ENCODE measurements at places on chromosomes 6 and 20. TPM values are rescaled to one million over a fixed set of nuclear protein-coding genes. Genes with fewer than 3 reads are reported as not detected.
A peak's percentile ranks its signal among the peaks of the same experiment; 100 is the strongest.

DNA sequence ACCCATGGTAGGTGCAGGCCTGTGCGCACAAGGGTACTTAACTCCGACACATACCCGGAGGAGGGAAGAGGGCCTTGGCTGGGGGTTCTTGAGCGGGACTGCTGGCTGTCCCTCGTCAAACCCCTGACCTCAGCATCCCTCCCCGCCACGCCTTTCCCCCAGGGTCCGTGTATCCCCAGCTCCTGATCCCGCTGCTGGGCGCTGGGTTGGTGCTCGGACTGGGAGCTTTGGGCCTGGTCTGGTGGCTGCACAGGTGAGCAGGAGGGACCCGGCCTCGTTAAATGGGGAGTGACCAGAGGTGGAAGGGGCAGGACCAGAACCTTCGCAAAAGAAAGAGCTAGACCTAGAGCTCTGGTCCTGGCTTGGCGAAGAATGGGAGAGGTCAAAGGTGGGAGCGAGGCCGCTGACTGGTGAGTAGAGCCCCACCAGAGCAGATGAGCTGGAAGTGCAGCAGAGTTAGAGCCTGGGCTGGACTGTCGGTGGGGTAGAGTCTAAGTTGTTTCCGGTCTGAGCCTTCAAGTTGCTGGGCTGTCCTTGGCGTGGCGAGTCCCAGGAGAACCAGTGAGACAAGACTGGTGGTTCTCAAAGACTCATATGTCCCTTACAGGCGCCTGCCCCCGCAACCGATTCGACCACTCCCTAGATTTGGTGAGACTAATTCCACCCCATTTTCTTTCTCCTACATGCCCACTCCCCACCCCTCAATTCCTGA lies 963 bp downstream of the MPIG6B start:
- no peak for DNase-seq

GRCh38 chr6:107408714-107409113 lies 50.6 kb downstream of the PDSS2 start:
- DNase-seq: no peak

GRCh38 chr20:19757487-19758132 lies 448 bp upstream of the RIN2 start:
- DNase-seq: no peak

Gene CDC25B
- 263 TPM for total RNA-seq

GRCh38 chr6:3635482-3635881 lies 116.0 kb downstream of the PXDC1 start:
- DNase-seq: no peak

- DNase-seq: no peak
These were observed 180.9 kb downstream of the TAF4 start for GRCh38 chr20:61884571-61885389.

Gene HLA-DRB5
- total RNA-seq: 0.26 TPM

DNA sequence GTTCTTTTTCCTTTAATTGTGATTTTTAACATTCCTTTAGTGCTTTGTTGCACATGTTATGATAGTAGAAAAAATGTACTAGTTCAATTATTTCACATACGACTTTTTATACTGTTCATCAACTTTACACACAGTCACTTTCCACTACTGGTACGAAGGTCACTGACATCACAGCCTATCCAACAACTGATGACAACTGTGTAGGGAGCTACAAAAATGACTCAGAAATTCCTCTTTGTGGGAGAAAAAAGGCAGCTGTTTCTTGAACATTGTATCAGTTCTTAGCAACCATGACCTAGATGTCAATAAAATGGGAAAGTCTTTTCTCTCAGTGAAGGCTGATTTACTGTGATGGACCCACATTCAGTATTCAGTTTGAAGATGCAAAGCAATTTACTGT lies 7.0 kb upstream of the ID4 start:
- no peak for DNase-seq

- DNase-seq: no peak
These were observed 10.8 kb downstream of the BPIFA2 start for GRCh38 chr20:33178726-33179125.

Gene ZC2HC1B
- not detected for total RNA-seq

DNA sequence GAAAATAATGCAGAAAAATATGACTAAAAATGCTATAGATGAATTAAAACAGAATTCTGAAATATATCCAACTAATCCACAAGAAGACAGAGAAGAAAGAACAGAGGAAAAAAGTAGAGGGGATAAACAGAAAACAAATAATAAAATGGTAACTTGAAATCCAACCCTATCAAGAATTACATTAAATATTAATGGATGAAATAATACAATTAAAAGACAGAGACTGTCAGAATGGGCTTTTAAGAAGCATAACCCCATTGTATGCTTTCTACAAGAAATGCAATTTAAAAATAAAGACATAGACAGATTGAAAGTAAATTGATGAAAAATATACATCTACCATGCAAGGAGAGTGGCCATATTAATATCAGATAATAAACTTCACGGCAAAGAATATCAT lies 15.4 kb downstream of the NHLRC1 start:
- DNase-seq: no peak

GRCh38 chr20:33785503-33785902 lies 25.6 kb upstream of the CHMP4B start:
- no peak for DNase-seq

Gene CCN6
- not detected for total RNA-seq

Gene THBS2
- not detected for total RNA-seq

- peak; percentile 51 for DNase-seq
These were observed 972 bp downstream of the RNF8 start for GRCh38 chr6:37354526-37355384.

Gene ADGRF5
- total RNA-seq: not detected

DNA sequence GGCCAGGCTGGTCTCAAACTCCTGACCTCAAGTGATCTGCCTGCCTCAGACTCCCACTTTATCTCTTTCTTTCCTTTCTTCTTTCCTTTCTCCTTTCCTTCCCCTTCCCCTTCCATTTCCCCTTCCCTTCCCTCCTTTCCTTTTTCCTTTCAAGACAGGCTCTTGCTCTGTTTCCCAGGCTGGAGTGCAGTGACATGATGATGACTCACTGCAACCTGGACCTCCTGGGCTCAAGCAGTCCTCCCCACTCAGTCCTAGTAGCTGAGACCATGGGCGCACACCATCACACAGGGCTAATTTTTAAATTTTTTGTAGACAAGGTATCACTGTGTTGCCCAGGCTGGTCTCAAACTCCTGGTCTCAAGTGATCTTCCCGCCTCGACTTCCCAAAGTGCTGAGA lies 377.6 kb upstream of the ZFP64 start:
- DNase-seq: no peak

Gene NRSN2
- 3.7 TPM for total RNA-seq

GRCh38 chr20:57753332-57754164 lies 43.7 kb upstream of the PMEPA1 start:
- DNase-seq: no peak

- DNase-seq: no peak
These were observed 826.2 kb upstream of the FLRT3 start for GRCh38 chr20:15163632-15164031.

Gene FOXQ1
- total RNA-seq: not detected

GRCh38 chr6:41724586-41725501 lies 10.6 kb downstream of the TFEB start:
- DNase-seq: no peak

- DNase-seq: no peak
These were observed 53.3 kb downstream of the CNKSR3 start for GRCh38 chr6:154457046-154457713.

Gene KIF25
- not detected for total RNA-seq

GRCh38 chr6:12344296-12344695 lies 54.1 kb downstream of the EDN1 start:
- DNase-seq: no peak

- no peak for DNase-seq
These were observed 17.4 kb upstream of the PRDM13 start for GRCh38 chr6:99589290-99589672.

Gene HDGFL1
- not detected for total RNA-seq

DNA sequence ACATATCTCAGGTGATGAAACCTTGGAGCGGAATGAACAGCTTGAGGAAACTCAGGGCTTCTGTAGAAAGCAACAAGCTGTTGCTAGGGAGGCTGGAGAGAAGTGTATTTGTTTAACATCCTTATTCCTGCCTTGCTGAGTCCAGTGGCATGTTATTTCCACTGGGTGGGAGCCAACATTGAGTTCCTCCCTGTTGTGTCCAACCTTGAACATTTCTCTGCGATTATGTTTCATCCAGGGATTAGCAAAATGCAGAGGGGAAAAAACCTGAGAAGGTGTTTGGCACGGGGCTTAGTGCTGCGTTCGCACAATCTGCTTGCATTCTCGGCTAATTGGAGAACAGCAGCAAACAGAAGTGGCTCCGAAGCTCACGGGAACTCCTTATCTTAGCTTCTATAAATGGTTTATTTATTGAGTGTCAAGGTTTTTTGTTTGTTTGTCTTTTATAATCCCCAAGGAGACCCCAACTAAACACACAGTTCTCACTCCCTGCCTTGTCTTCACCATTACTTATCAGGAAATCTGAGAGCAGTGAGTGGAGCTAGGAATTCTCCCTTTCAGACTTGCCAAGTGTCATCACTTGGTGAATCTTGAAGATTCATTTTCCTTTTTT lies 412.8 kb downstream of the CDC5L start:
- no peak for DNase-seq

Gene C20orf202
- 0.25 TPM for total RNA-seq

- DNase-seq: peak; percentile 35
These were observed 193.1 kb downstream of the DOK5 start for GRCh38 chr20:54668271-54669039.

Gene SLC22A2
- total RNA-seq: not detected

DNA sequence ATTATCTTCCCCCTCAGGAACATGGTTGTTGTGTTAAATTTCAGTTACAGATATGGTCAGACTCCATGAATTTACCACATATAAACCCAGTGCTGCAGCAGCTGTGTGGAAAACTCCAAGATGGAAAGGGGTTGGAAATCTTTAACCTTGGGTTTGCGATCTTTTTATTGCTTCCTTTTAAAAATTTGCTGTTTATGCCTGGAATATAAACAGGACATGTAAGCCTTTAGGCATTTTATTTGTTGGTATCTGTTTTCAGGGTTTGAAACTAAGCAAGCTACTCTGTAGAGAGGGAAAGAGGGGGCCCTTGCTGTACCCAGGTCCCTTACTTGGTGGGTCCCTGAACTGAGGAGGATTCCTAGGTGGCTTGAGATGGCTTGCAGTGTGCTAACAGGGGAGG lies 778 bp downstream of the PKIG start:
- DNase-seq: no peak

- DNase-seq: no peak
These were observed 118.7 kb upstream of the HMGN3 start for GRCh38 chr6:79353226-79353625.

Gene POM121L2
- total RNA-seq: not detected

DNA sequence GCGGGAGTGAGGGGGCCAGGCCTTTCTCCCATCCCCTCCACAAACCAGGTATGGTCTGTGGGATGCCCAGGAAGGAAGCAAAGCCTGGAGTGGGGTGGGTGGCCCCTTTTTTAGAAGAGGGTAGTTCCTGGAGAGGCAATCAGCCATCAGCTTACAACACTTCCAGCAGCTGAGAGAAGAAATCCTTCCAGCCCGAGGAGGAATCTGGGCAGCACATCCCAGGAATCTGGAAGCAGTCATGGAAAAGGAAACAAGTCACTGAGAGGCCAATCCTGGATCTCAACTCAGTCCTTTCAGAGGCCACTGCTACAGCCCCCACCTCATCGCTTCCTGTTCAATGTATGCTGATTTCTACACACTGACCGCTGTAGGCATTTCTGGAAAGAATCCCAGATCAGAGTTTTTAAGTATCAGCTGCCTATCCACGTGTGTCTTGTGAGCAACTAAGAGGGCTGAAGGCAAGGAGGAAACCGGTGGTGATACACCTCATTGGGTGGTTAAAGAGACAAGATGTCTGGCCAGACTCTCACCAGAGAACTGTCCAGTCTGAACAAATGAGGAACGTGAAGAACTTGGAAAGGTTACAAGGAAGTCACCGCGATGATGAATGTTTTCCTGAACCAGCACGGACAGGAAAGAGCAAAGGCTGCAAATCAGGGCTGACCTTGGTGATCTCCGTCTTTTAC lies 92.9 kb upstream of the SHLD1 start:
- no peak for DNase-seq

GRCh38 chr6:1515781-1516180 lies 93.9 kb upstream of the FOXC1 start:
- no peak for DNase-seq

DNA sequence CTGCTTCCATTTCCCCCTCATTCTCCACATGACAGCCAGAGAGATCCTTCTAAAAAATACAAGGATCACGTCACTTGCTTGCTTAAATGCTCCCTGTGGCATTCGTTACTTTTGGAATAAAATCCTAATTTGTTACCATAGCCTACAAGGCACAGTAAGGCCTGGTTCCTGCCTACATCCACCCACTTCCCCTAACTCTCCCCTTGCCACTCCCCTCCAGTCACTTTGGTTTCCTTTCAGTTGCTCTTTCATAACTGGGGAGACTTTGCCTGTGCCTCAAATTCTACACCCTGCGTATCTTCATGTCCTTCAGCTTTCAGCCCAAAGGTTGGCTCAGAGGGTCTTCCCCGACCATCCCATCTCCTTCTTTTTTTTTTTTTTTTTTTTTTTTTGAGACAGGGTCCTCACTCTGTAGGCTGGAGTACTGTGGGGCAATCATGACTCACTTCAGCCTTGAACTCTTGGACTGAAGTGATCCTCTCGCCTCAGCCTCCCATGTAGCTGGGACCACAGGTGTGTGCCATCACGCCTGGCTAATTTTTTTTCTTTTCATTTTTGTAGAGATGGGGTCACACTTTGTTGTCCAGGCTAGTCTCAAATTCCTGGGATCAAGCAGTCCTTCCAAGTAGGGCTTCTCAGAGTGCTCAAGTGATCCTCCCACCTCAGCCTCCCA lies 12.5 kb downstream of the ID1 start:
- no peak for DNase-seq

GRCh38 chr6:139846538-139847456 lies 472.3 kb upstream of the CITED2 start:
- no peak for DNase-seq

Gene LY6G6D
- total RNA-seq: not detected

Gene KPNA5
- total RNA-seq: 35.0 TPM

GRCh38 chr20:60669211-60669610 lies 582.9 kb upstream of the CDH4 start:
- no peak for DNase-seq

DNA sequence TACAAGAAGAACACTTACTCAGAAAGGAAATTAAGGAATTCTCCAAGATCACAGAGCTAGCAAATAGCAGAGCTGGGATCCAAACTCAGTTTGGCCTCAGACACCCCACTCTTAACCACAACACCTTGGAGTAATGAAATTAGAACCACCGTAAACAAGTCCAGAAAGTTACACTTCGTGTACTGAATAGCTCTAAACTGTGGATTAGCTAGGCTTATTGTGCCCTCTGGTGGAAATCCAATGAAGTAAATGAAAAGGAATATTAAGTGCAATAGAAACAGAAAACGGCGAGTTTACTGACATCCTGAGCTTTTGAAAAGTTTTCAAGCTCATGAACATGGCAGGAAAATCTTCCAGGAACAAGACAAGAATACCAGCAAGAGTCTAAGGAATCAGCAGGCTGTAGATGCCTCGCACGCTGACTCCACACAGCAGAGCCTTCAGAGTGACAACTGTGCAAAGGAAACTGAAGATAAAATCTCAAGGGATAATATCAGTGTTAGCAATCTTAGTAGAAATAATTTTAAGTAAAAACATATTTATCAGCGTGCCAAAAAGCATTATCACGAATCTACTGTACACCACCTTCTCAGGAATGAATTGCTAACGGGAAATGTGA lies 34.6 kb downstream of the FBXO5 start:
- DNase-seq: no peak

- DNase-seq: no peak
These were observed 599.5 kb upstream of the NRSN1 start for GRCh38 chr6:23526526-23526925.

Gene FAM217A
- not detected for total RNA-seq
